ENCODE measurements at places on chromosomes 6 and 20.

DNA sequence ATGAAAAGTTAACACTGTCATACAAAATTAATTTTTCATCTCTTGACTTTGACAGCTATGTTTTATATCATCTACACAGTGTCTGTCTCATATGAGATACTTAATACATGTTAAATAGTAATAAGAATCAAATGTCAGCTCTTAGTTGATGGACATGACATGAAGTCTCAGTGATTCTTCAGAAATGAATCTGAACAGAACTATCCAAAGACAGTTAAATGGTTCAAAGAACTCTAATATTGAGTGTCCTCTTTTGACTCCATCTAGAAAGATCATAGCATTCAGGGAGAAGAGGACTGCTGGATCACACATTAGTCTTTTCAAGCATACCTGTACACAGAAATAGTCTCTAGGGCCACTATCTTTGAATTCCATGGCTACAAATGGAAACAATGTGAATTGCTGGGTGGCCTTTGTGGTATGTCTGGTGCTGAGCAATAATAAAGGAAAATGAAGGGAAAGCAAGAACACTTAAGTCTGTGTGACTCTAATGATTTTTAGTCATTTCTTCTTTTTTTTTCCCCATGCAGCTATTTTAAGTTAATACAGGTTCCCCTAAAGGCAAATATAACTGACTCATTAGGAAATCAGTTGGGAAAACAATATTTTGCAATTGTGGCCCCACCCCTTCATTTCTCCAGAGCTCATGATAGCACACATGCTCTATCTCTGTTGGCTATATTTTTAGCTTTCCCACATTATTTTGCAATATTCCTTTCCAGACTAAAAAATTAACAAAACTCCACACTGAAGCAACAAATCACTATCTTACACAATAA is 367.5 kb downstream of the GRIK2 start:
- DNase-seq: no peak

DNA sequence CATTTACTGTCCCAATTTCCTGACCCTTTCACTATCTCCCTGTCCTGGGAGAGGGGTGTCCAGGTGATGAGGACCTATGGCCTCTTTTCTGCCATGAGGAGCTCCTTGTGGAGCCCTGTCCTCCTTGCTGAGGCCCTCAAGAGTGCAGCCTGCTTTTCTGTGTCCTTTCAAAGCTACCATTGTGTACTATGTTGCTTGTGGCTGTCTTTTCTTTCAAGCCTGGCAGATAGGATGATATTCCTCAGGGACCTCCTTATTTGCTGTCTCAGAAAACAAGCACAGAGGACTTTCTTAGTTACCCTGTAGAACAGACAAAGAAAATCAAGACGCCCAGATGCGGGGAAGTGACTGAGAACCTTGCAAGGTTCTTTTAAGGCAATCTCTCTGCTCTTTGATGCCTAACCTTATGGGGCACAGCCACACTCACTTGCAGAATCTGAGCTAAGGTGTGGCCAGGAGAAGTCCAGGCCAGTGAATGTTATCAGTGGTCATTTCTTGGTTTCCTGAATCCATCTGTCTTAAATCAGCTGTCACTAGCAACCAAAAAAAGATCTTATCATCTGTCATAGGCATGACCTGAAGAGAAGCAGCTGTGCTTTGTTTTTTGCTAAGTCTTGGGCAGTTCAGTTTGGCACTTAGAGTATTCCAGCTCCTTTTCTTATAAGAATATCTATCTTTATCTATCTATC is 17.2 kb downstream of the CARMIL1 start:
- DNase-seq: no peak

DNA sequence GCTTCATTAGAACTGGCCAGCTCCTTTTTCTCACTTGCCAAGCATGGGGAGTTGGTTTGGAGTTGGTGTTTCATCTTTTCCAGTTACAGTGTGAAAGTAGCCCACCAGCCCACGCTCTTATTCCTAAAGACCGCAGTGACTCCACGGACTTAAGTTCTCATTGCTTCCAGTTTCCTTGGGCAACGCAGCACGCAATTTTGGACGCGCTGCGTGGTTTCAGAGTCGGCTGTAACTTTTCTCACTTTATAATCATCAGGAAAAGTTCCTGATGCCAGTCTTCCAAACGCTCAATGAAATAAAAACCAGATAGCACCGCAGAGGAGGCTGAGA is 381 bp upstream of the PEX7 start:
- DNase-seq: peak; percentile 8

GRCh38 chr6:42292004-42292740 is 74.5 kb upstream of the MRPS10 start:
- peak; percentile 14 for DNase-seq

- DNase-seq: no peak
Measured at GRCh38 chr20:57594092-57594951, 25.9 kb downstream of the ZBP1 start.

GRCh38 chr6:167237438-167238145 is 53.5 kb upstream of the UNC93A start:
- DNase-seq: no peak

- DNase-seq: no peak
Measured at GRCh38 chr6:71171497-71172070, 117.0 kb upstream of the OGFRL1 start.

- DNase-seq: no peak
Measured at GRCh38 chr20:48601798-48602197, 226.0 kb downstream of the PREX1 start.

- no peak for DNase-seq
Measured at GRCh38 chr6:50361641-50362331, 312.1 kb upstream of the DEFB112 start.

GRCh38 chr20:63939061-63939935 is 16.9 kb downstream of the UCKL1 start:
- no peak for DNase-seq

DNA sequence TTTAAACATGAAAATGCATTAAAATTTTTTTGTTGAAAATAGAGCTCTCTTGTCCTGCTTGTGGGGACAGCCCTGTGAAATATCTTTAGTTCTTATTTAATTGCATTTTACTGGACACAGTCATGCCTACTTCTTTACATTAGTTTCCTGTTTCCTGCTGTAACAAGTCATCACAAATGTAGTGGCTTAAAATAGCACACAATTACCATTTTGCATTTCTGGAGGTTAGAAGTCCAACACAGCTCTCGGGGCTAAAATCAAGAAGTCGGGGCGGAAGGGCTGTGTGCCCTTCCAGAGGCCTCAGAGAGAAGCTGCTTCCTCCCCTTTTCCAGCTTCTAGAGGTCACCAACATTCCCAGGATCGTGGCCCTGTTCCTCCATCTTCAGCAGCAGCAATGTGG is 29.4 kb downstream of the PNLDC1 start:
- no peak for DNase-seq

DNA sequence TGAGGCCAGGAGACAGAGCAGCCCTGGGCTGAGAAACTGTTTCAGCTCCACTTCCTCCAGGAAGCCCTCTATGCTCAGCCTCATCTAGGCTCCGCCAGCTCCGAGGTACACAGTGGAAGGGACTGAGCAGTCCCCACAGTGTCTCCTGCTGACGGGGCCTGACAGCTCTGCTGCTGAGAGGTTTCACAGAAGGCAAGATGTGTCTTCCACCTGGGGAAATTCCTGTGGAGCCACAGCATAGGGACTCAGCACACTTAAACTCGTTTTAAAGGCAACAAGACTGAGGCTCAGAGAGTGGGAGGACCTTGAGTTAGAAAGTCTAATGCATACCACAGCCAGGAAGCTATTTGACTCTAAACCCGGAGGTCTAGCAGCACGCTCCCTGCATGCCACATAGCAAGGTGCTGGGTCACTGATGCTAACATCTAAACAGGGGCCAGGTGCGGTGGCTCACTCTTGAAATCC is 6.8 kb downstream of the ADA start:
- DNase-seq: no peak

DNA sequence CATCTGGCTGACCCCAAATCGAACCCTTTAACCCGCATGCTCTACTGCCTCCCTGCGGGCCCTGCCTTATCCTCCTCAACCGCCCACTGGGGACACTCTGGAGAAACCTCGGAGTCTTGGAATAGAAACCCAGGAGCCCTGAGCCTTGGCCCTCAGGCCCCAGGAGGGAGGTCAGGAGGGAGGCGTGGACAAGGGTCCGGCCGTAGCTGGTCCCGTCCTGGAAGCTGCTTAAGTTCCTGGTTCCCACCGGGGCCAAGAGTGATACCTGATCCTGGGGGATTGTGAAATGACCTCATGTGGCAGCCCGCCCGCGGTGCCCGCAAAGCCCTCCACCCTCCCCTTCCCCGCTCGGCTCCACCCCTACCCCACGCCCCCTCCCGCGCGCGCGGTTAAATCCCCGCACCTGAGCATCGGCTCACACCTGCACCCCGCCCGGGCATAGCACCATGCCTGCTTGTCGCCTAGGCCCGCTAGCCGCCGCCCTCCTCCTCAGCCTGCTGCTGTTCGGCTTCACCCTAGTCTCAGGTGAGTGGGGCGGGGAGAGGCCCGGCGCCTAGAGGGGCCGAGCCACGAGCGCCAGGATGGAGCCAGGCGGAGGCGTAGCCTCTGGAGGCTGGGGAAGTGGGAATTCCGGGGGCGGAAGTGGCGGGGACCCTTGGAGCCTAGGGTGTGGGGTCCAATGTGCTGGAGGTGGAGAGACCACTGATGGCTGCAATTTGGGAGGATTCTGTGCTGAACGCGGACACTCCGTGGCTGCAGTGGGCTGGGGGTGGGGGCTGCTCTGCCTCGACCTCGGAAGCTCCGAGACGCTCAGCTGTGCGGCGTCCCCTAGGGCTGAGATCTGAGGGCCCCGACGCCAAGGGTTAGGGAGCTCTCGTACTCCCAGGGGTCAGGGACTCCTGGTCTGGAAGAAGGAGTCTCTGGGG is at the start of gene WFDC2:
Gene WFDC2 (plus strand): TSS at position 418 of the 926 bp plus-strand sequence. CDS start 29 bp downstream, at position 447.
- no peak for DNase-seq

DNA sequence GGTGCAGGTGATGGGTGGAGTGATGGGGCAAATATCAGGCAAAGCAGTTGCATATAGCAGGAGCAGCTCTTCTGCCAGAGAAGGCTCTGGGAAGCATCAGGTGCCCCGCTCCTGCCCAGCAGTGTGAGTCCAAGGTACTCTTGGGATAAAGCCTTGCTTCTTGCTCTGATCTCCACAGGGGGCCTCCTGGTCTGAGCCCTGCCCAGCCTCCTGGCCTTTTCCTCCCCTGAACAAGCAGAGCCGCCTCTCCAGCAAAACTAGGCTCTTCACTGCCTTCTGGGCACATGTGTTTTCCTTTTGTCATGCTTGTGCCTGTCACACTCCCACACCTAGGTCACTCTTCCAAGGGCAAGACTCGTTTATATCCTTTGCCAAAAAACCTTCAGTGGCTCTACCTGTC is 34.3 kb downstream of the SIRPA start:
- no peak for DNase-seq

DNA sequence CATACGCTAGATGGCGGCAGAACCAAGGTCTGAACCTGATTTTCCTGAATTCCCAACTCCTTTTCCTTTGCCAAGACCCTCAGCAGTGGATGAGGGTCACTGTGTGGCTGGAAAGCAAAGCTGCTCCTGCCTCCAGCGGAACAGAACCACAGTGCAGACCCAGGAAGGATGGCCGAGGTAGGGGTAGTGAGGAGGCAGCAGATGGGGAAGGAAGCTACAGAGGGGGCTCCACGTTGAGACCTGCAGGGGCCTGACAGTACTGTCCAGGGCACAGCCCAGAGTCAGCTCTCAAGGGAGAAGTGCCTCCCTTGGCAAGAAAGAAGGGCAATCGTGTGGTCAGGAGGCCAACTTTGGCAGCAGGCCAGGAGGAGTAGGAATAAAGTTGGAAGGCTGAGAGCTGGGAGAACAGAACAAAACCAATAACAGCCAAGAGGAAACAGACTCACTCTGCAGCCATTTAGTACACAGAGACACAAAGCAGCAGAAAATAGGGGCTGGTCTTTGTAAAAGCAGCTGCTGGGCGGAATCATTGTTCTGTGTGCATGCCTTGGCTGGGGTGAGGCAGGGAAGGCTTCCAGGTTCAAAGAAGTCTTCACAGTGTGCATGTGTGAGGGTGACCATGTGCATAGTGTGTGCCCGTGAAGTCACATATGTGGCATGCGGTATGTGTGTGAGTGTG is 3.1 kb downstream of the GABRR2 start:
- no peak for DNase-seq

GRCh38 chr20:44296011-44296410 is 15.0 kb downstream of the FITM2 start:
- no peak for DNase-seq

DNA sequence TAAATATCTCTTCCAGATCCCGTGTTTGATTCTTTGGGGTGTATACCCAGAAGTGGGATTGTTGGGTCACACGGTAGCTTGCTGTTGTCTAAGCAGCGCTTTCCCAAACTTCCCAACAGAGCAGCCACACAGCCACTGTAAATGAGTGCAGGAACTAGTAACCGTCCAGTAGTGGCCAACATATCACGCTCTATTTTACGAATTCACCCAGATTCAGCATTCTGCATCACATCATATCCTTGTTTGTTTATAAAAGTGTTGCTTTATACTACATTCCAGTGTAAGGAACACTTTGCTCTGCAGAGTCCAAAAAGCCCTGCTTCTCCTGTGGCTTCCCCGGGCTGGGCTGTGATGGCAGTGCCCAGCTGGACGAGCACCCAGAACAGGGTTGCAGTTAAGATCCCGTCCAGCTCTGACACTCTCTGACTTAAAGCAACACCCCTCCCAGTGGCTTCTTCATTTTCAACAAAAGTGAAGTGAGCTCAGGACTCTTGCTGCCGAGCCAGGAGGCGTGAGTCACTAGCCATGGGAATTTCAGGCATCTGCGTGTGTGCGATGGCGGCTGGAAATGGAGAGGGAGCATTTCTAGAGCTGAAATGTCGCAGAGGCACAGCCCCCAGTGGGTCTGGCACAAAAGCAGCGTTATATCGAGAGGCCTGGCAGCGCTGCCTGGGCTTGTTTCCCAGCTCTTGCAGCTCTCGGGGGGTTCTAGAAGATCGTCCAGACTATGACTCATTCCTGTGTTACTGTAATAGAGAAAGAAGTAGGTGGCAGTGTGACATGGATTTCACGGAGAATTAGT is 216.3 kb upstream of the ECI2 start:
- DNase-seq: no peak

- DNase-seq: no peak
Measured at GRCh38 chr6:150598401-150598800, 1.3 kb upstream of the PLEKHG1 start.

- DNase-seq: no peak
Measured at GRCh38 chr6:72081871-72082270, 195.5 kb downstream of the RIMS1 start.

- peak; percentile 37 for DNase-seq
Measured at GRCh38 chr20:667351-668034, 8.1 kb downstream of the SCRT2 start.
